ENCODE measurements at places on chromosomes 6 and 20.
A peak's percentile ranks its signal among the peaks of the same experiment; 100 is the strongest.

DNA sequence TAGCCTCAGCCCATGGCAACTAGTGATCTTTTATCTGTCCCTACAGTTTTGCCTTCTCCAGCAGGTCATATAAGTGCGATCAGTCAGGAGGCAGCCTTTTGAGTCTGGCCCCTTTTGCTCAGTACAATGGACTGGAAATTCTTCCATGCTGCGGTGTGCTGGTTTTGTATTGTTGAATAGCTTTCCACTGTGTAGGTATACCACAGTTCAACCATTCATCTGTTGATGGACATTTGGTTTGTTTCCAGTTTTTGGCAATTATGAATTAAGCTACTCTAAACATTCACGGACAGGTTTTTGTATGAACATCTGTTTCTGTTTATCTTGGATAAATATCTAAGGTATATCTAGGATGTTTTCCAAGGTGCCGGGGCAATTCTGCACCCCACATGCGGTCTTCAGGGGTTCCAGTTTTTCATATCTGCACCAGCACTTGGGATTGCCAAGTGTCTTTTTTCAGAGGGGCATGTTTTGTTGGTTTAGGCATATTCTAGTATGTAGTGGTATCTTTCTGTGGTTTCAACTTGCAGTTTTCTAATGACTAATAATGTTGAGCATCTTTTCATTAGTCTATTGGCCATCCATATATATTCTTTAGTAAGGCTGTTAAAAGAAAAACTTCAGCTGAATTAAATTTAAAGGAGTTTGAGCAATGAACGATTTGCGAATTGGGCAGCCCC lies 141.0 kb downstream of the TFAP2C start:
- no peak for DNase-seq

DNA sequence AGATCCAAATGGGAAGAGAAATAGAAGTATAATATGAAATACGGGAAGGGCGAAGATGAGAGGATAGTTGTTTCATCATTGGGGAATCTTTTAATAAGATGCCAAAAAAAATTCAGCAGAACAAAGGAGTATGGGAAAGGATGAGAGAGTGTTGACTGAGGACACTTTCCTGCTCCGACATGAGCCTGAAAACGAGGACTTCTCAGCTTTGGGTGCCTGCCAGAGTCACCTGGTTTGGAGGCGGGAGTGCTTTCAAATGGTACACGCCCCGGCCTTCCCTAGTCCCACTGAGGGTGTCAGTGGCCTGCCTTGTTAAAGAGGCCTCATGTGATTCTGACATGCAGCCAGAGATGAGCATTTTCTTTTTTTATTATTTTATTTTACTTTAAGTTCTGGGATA lies 250.9 kb downstream of the ANKRD60 start:
- DNase-seq: no peak

DNA sequence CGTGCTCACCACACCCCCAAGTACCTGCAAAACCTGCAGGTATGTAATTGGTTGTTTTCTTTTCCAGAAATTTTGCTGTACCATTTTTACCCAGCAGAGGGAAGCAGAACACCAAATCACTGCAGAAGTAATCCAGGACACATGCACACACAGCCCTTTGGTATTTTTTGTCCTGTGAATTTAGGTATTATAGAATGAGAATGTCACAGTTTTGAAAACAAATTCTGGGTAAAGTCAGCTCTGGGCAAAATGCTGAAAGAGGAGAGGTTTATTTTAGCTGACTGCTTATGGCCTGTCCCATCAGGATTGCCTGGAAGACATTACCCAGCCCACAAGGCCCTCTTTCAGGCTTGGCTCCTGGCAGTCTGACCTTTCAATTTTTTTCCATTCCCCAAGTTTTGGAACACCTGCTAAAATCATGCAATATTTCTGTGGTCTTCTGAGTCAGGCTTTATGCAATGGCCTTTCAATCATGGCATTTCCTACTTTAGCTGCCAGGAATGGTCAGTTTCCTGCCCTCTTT lies 3.5 kb upstream of the EFHC1 start:
- peak; percentile 37 for DNase-seq

DNA sequence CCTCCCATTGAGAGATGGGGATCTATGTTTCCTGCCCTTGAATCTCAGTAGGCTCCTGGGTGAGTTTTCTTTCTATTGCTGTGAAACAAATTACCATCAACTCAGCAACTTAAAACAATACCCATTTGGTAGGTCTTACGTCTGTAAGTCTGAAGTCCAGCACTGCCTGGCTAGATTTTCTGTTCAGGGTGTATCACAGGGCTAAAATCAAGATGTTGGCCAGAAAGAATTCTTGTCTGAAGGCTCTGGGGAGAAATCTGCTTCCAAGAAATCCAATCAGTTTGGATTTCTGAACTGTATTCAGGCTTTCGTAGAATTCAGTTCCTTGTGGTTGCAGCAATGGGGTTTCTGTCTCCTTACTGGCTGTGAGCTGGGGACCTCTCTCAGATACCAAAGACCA lies 99.6 kb upstream of the SLC24A3 start:
- DNase-seq: no peak

GRCh38 chr20:43728686-43729255 lies 2.0 kb upstream of the GTSF1L start:
- DNase-seq: no peak

- no peak for DNase-seq
Measured at GRCh38 chr20:52039790-52040189, 151.8 kb downstream of the ZFP64 start.

DNA sequence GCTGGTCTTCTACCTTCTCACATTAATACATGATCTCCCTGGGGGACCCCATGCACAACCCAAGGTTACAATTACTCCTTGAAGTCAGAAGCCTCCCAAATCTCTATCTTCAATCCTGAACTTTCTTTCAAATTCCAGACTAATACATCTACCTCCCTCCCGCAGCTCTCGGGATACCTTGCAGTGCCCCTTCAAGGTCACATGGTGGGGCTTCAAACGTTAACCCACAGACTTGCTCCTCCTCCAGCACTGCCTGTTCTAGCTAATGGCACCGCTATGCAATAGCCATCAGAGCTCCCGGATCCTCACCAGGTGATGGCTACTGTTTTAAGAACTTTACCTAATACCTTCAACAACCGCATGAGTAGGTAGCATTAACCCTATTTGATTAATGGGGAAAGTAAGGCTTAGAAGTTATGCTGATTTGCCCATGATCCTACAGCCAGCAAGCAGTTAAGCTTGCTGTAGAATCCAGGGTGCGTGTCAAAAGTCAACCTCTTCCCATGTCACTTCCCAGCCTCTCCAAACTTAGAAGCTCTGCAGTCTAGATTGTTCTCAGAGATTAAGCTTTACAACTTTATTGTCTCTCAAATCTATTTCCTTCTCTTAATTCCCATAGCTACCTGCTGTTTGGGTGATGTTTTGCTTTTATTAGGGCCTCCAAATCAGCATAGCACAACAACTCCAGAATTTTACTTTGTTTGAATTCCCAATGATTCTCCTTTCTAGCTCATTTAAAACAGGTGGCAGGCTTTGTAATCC lies 44.7 kb downstream of the PLAGL1 start:
- no peak for DNase-seq

GRCh38 chr20:47382746-47383415 lies 26.4 kb upstream of the ZMYND8 start:
- DNase-seq: no peak

GRCh38 chr20:18005990-18006364 lies 37.2 kb downstream of the MGME1 start:
- no peak for DNase-seq

GRCh38 chr20:53073636-53074415 lies 101.7 kb downstream of the TSHZ2 start:
- no peak for DNase-seq

DNA sequence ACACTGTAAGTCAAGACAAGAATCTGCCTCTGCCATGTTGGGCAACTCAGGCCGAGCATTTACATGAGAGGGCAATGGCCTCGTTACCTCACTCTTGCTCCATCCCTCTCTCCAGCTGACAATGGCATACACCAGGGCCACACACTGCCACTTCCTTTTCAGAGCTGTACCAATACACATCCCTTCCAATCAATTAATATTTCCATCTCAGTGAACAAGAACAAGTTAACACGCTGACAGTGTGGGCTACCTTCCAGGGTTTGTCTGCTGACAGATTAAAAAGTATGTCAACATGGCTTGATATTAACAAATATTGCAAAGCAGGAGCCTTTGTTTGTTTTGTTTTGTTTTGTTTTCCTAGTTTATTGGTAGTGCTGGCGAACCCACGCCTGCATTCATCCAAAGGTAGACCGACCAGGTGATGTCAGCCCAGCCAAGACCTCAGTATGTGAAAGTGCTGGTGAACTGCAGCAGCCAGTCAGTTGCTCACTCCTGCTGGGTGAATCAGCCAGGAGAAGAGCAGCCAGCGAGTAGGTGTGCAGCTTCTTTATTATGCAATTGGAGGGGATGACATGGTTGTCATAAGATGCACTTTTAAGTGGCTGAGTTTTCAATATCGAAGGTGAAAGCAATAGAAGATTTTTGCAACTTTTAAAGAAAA lies 487.3 kb upstream of the JARID2 start:
- DNase-seq: no peak

GRCh38 chr6:6639572-6639971 lies 51.1 kb downstream of the LY86 start:
- DNase-seq: no peak

DNA sequence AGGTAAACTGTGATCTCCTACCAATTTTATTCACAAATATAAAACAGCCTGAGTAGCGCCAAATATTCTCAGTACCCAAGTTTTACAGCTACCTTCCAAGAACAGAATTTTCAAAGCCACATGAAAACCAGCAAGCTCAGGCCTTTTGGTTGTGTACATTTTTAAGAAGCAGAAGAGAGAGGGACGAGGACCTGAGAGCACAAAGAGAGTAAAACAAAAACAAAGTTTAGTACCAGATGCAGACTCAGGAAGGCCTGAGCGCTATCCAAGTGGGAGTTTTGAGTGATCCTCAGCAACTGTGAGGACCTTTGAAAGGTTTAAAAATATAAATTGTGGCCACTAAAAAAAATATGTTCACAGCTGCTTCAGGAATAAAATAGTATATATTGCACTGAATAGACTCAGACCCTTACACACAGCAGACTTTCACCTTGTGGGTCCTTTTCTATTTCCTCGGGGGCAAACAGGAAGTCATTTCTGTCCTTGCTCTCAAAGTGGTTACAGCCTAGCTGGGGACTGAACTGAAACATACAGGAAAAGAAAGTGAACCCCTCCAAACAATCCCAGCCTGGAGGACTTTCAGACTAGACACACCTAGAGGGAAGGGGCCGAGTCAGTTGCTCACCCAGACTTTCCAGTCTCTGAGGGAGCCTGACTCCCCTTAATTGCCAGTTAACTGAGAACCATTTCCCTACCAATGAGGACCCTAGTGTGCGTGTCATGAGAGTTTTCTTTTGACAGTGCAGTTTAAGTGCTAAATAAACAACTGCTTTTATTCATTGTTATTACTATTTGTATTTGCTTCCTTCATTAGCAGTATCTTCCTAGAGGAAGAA lies 48.5 kb upstream of the NT5E start:
- DNase-seq: no peak

- DNase-seq: no peak
Measured at GRCh38 chr20:54554006-54554405, 78.6 kb downstream of the DOK5 start.

DNA sequence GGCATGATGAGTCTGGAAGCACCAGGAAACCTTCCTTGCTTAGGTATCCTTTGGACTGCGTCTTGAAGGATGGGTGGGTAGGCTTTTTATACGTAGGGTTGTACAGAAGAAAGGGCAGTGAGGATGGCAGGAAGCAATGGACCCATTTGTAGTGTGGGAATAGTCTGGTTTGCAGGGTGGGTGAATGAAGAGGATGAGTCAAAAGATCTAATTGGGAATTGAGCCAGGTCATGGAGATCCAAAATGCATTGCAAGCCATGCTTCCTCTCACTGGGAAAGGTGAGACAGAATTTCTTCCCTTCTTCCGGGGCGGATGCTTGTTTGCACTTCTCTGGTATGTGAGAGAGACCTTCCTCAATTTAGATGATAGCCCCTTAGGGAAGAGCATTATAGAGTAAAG lies 10.1 kb upstream of the BTBD3 start:
- no peak for DNase-seq

GRCh38 chr20:18986895-18987580 lies 173.5 kb downstream of the SCP2D1 start:
- no peak for DNase-seq

DNA sequence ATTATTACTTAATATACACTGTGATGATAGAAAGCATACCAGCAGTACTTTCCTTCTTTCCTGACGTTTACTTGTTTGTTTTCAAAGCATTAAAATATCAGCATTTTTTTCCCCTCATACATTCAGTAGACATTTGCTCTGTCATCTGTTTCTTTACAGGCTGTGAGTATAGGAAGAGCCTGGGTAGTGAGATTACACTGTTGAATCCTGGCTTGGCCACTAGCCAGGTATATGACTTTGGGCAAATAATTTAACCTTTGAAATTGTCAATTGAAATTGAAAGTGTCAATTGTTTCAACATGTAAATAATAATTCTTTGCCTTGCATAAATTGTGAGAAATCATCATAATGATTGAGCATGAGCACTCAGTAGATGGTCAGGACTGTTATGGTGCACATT lies 336.2 kb downstream of the CDKAL1 start:
- DNase-seq: no peak

- no peak for DNase-seq
Measured at GRCh38 chr20:32636283-32636682, 37.5 kb downstream of the C20orf203 start.

GRCh38 chr20:35312318-35312717 lies 20.1 kb upstream of the FAM83C start:
- DNase-seq: no peak

DNA sequence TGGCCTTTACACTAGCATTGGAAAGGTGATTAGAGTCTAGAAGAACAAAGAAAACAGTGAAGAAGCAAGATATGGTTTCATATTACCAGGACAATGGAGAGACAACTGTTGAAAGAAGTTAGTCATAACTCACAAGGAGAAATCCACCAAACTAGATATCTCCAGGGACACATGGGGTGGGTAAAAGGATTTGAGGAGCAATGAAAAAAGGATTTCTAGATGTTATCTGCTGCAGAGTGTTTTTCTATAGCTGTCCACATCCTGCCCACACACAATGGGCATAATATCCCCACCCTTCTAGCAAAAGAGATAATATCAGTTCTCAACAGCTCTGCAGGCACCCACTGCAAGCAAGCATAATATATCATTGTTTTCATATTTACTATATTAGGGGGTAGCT lies 303.1 kb downstream of the HAO1 start:
- no peak for DNase-seq

DNA sequence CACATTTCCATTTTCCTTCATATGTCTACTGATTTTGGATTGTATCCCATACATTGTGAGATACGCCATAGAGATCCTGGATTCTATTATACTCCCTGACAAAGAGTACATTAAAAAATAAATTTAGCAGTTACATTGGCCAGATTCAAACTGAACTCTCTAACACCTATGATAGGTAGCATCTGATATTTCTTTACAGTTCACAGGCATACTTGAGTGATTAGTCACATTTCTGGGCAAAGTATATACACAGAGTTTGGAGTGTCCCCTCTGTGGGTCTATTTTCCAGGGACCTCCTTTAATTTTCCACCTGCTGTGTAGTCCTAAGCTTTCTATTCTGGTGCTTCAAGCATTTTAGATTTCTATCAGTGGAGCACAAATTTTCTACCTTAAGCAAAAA lies 96.4 kb downstream of the TBC1D32 start:
- no peak for DNase-seq
